ENCODE measurements at places on chromosomes 16 and 17.

- DNase-seq, result no peak
These were observed 274.5 kb downstream of the MRTFB start for GRCh38 chr16:14345512-14346115.

GRCh38 chr16:82300374-82300951, 130.4 kb upstream of the MPHOSPH6 start:
- no peak for DNase-seq

DNA sequence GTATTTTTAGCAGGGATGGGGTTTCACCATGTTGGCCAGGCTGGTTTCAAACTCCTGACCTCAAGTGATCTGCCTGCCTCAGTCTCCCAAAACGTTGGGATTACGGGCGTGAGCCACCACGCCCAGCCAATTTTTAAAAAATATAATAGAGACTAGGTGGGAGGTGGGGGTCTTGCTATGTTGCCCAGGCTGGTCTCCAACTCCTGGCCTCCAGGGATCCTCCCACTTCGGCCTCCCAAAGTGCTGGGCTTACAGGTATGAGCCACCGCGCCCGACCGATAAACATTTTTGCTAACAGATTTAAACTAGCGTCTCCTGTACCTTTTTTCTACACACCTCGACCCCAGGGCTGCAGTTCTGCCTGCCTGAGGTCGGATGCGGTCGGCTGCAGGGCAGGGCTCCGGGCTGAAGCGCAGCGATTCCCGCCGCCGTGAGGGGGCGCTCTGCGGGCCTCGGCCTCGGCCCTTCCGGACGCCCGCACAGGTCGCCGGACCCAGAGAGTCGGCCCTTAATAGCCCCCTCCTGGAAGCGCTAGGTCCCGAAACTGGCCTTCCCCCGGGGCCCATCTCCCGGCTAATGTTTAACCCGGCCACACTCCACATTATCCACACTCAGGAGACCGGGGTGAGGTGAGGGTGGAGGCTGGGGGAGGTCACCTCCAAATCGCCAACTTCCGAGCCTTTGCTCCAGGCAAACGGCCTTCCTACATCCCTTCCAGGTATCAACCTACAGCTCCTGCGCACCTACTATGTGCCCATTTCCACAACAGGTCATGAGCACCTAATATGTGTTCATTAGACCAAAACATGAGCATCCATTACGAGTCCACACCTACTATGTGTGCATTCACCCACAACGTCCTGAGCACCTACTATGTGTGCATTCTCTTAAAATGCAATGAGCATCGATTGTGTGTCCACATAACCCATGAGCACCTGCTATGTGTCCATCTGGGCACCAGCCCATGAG, 2.0 kb upstream of the GLIS2 start:
- DNase-seq, result no peak

DNA sequence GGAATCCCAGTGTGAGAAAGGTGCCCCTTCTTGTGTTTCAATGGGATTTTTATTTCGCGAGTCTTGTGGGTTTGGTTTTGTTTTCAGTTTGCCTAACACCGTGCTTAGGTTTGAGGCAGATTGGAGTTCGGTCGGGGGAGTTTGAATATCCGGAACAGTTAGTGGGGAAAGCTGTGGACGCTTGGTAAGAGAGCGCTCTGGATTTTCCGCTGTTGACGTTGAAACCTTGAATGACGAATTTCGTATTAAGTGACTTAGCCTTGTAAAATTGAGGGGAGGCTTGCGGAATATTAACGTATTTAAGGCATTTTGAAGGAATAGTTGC, 567 bp downstream of the UBB start:
- no peak for DNase-seq

DNA sequence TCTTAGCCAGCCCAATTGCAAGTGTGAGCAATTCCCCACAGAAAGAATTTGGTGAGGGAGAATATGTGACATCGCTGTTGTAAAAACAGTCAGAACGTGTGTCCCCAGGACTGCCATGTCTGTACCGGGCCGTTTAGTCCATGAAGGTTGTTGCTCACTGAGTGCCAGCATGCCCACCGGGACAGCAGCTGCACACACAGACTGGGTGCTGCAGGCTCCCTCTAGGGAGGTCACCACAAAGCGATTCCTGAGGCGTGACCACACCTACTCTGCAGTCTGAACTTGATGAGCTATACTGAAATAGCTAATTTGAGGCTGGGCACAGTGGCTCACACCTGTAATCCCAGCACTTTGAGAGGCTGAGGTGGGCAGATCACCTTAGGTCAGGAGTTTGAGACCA, 44.1 kb upstream of the ADORA2B start:
- no peak for DNase-seq

DNA sequence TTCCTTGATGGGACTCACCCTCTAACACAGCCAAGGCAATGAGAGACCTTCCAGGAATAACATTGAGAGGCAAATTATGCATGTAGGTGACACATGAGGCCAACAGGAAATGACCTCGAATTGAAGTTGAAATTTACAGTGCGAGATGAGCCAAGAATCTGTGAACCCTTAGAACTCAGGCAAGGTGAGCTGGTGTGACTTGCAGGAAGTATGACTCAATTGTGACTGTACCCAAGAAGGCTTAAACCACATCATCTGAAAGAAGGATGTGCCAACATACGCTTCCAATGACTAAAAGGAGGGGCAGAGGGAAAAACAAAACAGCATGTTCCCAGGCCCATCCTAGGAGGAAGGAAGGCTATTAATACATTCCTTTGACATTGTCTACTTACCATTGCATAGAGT, 44.8 kb downstream of the PITPNC1 start:
- no peak for DNase-seq

- DNase-seq, result no peak
These were observed 171.8 kb upstream of the WSCD1 start for GRCh38 chr17:5898406-5898805.

GRCh38 chr16:14013571-14014283, 57.4 kb upstream of the MRTFB start:
- no peak for DNase-seq

- DNase-seq, result no peak
These were observed 231.2 kb upstream of the GSE1 start for GRCh38 chr16:85381738-85382592.
